Stimulated activated CD4-positive, alpha-beta T cell treated with anti-CD3 and anti-CD28 coated beads, Interleukin-4, amount 100 ng/mL, for 4 hours (primary cell): ENCODE measurements at places on chromosomes 3 and 15.

DNA sequence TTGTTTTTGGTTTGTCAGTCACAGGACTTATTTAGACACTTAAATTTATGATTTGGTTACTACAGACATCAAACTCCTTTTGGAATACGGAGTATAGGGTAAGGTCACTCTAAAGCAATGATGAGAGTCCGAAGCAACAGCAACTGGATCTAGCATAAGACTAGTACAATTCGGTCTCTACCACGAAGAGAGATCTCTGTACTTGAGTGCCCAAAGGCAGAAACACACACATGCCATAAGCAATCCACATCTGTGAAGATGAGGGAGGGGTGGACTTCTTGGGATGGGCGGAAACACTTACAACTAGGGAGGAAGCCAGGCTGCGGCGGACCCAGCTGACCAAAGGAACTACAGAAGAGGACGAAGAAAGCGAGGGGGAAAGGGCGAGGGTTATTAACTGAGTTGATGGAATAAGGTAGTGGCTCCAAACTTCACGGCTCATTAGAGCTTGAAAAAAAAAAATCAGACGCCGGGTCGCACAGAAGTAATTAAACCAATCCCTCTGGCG lies 595 bp downstream of the DPH6 start:
- DNase-seq, result peak; percentile 22

- DNase-seq, result no peak
These were observed 104.7 kb downstream of the SEMA6D start for GRCh38 chr15:47822048-47822447.

GRCh38 chr15:89917442-89918101 lies 4.8 kb upstream of the ARPIN start:
- DNase-seq, result no peak

DNA sequence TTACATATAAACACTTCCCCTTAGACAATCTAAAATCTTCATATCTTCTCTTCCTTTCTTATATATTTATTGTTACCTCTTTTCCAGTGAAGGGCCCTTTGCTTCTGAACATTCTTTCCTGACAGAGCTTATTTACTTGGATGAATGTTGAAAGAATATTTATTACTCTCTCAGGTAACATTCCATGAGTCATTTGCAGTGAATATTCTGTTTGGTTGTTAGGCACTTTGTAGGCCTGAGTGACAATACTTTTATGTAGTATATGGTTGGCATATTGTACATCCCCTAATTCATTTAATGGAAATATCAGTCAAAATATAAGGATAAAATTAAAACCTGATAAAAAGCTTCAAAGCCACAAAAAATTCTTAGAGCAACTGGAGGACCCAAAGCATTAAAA lies 260.9 kb upstream of the KCNMB2 start:
- no peak for DNase-seq

DNA sequence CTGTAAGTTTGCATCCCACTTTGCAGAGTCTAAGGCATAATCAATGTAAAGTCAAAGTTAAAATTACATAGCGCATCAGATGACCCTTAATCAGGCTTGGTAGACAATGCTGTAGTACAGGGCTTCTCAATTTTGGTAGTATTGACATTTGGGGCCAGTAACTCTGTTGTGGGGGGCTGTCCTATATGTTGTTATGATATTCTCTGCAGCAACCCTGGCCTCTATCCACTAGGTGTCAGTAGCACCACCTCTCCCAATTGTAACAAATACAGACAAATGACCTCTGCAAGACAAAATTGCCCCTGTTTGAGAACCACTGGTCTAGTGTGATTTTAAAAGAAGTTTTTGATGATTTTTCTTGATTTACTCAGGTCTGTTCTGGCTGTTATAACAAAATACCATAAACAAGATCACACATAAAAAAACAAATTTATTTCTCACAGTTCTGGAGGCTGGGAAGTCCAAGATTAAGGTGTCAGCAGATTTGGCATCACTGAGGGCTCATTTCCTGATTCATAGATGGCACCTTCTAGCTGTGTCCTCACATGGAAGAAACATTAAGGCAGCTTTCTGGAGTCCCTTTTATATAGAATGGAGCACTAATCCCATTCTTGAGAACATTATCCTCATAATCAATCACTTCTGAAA lies 37.6 kb upstream of the SLC9A9 start:
- no peak for DNase-seq

DNA sequence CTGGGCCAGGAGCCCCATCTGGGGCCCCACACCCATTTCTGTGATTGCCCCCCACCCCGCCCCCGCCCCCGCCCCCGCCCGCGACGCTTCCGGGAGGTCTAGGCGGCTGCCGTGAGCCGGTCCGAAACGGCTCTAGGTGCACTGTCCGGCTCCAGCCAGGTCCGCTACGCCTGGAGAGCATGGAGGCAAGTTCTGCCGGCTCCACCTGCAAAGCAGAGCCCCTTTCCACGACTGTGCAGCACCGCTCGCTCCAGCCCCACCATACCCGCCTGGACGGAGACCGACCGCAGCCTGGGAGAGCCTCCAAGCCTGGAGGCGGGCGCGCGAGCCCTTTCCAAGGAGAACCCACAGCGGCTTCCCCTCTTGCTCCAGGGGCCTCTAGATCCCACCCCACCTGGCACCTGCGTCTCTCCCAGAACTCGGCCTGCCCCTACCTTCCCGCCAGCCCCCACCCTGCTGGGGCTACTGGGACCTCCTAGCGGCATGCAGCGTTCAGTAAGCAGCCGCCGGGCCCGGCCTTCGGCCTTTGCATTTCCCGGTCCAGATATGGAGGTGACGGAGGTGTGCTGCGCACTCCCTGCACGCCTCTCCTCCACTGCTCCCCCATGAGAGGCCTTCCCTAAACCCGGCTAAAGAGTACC lies 66.2 kb downstream of the KLF13 start:
- no peak for DNase-seq

DNA sequence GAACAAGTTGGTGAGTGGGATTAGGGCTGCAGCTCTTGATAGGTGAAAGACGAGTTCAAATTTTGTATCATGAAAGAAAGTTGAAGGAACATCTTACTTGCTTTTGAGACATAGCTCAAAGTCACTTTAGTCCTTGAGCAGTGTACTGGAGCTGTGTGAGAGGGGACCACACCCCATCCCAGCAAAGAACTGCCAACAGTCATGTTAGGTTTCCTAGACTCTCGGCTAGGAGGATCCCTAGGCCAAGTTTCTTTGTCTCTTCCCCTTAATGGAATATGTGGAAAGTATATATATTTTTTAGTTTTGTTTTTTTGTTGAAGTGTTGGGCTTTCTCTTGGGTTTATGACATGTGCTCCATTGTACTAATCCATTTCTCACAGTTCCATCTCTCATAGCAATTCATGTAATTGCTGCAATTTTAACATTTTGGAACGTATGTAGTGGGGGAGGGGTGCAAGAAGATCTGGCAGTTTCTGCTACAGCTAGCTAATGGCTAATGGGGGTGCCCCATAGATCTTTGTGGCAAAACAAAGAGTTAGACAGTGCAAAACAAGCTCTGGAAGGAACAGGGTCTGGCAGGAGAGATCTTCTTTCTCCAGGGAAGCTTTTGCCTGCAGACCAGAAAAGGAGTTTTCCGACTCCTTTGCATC lies 25.1 kb downstream of the TLNRD1 start:
- DNase-seq, result no peak

DNA sequence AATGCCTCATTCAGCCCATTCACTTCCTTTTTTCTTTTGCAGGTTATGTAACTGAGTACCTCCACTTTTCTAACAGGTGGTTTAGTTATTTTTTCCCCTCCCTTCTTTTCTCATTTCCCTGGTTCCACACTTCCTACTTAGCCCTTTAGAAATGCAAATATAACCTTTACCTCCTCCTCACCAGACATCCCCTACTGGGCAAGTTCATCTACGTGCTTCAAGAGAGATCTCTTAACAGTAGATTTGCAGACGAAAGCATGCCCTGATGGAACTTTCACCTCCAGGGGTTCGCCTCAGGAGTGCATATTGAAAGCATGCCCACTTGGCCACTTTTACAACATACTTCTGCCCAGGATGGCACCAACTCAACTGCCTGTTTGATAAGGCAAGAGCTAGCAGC lies 314.1 kb upstream of the LRRC3B start:
- no peak for DNase-seq

- DNase-seq, result no peak
These were observed 224.4 kb downstream of the RYR3 start for GRCh38 chr15:33535135-33535534.

DNA sequence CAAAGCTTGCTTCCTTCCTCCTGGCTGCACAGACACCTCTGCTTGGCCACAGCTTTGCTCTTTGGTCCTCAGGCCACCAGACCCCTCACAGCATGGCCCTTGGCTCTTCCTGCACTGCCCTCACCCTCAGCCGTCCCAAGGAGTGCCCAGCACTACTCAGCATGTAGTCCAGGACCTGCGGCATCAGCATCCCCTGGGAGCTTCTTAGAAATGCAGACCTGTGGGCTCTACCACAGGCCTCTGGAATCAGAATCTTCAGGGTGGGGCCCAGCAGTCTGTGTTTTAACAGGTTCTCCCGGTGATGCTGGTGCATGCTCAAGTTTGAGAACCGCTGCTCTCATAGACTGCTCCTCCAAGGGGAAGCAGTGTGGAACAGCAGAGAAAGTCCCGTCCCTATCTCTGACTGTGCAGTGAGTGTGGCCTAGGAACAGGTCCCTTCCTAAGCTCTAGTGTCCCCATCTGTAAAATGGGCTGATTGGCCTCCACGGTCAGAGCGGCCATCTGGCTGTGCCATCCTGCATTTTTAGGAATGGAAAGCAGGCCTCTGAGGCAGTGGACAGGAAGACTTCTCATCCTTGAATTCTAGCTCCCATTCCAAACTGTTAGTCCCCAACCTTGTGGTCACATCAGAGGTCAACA lies 36.6 kb downstream of the GOLGA6A start:
- DNase-seq, result no peak

DNA sequence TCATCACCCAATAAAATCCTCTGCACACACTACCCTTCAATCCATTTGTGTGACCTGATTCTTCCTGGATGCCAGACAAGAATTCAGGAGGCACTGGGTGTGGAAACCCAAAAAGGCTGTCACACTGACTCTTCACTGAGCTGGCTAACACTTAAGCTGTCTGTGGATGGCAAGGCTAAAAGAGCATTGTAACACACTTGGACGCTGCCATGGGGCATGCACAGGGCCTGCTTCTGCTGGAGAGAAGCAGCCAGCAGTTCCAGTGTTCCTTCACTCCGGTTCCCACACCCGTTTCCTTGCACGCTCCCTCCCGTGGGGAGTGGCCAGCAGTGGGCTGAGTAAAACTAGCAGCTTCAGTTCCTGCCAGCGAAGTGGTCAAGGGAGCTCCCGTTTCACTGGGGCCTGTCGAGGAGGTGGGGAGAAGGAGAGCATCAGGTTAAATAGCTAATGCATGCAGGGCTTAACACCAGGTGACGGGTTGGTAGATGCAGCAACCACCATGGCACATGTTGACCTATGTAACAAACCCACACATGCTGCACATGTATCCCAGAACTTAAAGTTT lies 737.1 kb downstream of the FHIT start:
- no peak for DNase-seq

GRCh38 chr3:122101646-122102045 lies 46.5 kb downstream of the CD86 start:
- no peak for DNase-seq

DNA sequence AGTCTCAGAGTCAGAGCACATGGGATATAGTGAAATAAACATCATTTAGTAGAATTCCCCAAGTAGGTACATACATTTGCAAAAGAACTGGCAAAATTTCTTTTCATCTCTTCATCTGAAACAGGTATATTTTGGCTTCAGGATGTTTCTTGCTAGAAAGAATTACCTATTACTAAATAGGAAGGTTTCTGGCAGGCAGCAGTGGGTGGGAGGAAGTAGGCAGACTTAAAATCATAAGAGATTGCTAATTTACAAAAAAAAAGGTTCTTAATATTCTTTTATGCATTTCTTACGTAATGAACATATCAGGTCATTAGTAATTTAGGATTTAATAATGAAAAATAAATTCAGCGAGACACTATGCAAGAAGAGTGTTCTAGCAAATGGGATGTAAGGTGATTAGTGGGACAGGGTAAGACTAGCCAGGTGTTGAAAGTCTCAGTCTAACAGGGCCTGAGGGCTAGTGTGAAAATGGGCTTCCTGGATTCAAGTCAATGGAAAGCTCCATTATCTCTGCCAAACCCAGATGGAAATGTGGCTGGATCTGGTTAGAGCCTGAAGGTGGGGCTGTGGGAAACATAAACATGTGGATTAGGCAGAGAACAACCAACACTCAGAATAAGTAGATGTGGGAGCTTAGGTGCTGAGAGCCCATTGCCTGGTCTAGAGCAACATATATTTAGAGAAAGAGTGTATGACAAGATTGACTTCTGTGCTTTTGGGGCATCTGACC lies 127.4 kb upstream of the FEZF2 start:
- DNase-seq, result no peak

GRCh38 chr3:26260139-26260538 lies 362.4 kb upstream of the LRRC3B start:
- DNase-seq, result no peak

- no peak for DNase-seq
These were observed 1135.1 kb downstream of the TUSC7 start for GRCh38 chr3:117844676-117845075.

DNA sequence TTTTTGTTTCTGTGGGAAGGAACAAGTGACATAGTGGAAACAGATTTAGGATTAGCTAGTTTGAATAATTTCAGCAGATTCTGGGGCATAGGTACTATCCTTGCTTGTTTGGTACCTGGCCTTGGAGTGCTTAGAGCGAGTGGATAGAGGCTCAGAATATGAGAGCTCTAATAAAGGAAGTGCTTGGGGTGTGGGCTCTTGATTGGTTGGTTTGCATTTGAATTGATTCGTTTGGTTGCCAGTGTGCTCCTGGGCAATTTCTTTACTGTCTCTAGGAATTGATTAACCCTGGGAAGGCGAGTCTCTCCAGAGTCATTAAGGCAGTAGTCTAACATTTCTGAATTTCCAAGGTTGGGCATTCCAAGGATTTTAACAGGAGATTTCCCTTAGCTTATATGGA lies 98.0 kb downstream of the DTWD1 start:
- DNase-seq, result no peak

DNA sequence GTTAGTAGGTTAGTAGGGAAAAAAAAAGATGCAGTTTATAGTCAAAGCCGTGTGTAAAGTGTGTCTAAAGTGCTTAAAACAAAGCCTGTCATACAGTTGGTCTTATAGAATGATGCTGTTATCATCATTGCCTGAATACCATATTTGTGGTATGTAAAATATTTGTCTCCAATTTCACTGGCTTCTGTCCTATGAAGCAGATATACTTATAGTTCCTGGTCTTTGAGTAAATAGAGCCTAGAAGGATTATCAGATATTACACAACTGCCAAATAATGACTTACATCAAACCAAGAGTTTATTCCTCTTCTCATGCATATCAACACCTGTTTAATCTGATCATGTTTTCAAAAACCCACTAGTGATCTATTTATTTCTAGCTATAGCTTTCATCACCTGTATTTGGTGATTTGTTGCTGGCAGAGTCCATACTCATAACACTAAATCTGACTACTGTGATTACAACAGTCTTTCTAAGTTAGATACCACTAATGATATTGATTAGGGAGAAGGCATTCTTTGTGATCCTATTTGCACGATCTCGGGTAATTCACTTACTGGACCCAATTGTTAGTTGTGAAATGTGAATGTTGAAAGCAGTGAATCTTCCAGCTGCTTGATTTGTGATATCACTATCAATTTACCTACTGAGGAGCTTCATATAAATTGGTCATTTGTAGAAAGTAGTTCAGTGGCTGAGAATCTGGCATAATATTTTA lies 413.7 kb downstream of the LPP start:
- no peak for DNase-seq
